ENCODE measurements at places on chromosomes 5 and 9.

GRCh38 chr9:137045294-137046087 is 486 bp downstream of the NPDC1 start:
- H3K27ac ChIP-seq, result no peak overlapping the region
- no peak for DNase-seq
- H3K27me3 ChIP-seq, result peaks cover 47% of the 10 kb centered on the region
- no peaks in the 10 kb centered on the region for H3K36me3 ChIP-seq
- peaks cover 10% of the 10 kb centered on the region for H3K4me1 ChIP-seq

DNA sequence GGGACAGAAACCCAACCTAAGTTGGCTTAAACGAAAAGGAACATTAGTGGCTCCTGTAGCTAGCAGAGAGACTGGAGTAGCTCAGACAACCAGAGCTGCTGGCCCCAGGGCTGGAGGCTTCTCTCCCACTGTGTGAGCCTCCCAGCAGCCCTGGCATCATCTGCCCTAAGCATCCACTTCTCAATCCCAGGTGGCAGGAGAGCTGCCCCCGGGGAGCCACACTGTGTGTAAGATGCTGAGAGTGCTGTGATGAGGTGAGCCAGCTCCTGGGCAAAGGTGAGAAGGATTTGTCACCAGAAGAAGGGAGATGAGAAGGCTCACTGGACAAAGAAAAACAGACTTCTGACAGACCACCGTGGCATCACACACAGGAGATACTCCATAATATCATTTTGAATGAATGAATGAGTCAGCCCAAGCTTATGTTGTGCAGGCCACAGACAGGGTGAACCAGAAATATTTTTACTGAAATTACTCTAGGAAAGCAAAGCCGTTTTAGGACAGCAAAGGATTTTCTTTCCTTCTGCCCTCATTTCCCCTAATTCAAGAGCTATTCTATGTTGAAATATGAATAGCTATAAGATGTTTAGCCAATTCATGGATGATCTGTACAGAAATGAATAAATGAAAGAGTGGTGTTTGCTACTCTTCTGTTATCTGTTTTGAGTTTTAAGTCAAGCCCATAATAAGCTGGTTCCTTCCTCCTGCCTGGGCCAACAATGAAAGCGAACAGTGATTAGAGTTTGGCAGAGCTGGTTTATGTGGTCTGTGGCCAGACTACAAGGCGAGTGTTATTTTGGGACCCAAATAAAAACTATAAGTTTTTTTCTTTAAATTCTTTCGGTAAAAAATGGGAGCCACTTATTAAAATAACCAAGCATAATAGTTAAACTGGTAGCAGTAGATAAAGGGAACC is 57.4 kb upstream of the ECM2 start:
- no peaks in the 10 kb centered on the region for H3K27me3 ChIP-seq
- no peaks in the 10 kb centered on the region for H3K36me3 ChIP-seq
- no peak for DNase-seq
- H3K4me1 ChIP-seq, result no peaks in the 10 kb centered on the region

GRCh38 chr5:74367934-74368333 is 272.6 kb downstream of the ENC1 start:
- H3K4me3 ChIP-seq, result no peak overlapping the region
- H3K27ac ChIP-seq, result no peak overlapping the region
- DNase-seq, result no peak
- H3K27me3 ChIP-seq, result no peaks in the 10 kb centered on the region
- H3K4me1 ChIP-seq, result no peaks in the 10 kb centered on the region

DNA sequence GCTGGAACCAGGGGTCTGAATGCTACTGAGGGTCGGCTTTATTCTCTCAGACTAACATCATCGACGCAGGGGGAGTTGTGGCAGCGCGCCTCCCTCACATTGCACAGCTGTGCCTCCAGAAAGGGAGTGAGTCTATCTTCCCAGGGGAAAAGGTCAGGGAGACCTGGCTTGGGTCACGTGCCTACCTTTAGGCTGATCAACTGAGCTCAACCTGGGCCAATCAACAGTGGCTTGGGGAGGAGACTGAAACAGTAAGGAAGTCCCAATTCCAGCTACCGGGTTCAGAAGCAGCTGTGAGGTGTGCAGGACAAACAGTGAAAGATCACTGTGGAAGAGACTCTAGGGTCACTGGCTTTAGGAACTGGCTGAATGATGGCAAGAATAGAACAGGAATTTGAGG is 14.3 kb downstream of the SNX30 start:
- H3K4me1 ChIP-seq, result peaks cover 7% of the 10 kb centered on the region
- H3K27me3 ChIP-seq, result no peaks in the 10 kb centered on the region
- no peak for DNase-seq
- H3K36me3 ChIP-seq, result no peaks in the 10 kb centered on the region

DNA sequence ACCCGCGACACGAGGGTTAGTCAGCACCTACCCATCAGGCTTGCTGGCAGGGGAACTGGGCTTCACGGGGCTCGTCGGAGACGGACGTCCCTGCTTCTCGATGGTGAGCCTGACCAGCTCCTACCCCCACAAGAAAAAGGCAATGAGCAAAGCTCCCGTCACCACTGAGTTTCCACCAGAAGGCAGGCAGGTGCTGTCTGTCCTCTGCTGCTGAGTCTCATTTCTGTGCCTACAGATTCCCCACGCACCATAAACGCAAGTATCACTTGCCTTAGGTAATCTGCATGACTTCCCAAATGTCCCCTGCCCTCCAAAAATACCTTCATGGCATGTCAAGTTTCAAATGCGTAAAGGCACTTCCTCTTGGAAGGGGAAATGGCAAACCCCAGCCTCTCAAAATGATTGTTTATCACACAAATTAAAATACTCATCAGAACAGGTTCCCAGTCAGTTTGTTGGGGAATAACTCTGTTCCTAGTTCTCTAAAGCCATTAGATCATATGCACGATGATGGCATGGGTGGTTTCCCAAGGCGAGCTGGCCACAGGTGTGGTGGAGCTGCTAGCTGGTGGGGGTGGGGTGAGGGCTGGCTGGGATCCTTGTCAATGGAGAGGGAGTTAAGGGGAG is 85.0 kb downstream of the PRRT1B start:
- H3K27me3 ChIP-seq, result no peaks in the 10 kb centered on the region
- DNase-seq, result no peak
- peaks cover 2% of the 10 kb centered on the region for H3K36me3 ChIP-seq

DNA sequence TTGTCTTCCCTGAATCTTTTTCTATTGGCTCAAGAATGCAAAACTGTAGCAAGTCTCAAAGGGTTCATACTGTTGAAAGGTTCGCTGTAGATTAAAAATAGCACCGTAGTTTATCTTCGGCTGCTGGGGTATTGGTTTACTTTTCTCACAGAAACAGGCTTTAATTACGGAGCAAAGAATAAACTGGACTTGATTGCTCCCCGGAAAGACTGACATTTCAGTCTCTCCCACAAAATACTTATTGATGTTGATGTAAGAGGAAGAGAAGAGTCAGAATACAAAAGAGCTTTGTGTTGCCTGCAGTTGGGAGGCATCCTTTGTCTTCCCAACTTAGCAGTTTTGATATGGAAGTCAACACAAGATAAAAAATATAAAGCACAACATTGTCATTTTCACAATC is 183.9 kb upstream of the DMAC1 start:
- H3K36me3 ChIP-seq, result no peaks in the 10 kb centered on the region
- no peak overlapping the region for H3K4me3 ChIP-seq
- H3K27me3 ChIP-seq, result no peaks in the 10 kb centered on the region
- no peak for DNase-seq
- no peaks in the 10 kb centered on the region for H3K4me1 ChIP-seq
- no peak overlapping the region for H3K27ac ChIP-seq

- peaks cover 8% of the 10 kb centered on the region for H3K4me1 ChIP-seq
- DNase-seq, result no peak
- H3K36me3 ChIP-seq, result no peaks in the 10 kb centered on the region
- no peaks in the 10 kb centered on the region for H3K27me3 ChIP-seq
- no peak overlapping the region for H3K4me3 ChIP-seq
Measured at GRCh38 chr5:94391996-94392395, 226.4 kb downstream of the KIAA0825 start.

- H3K4me3 ChIP-seq, result no peak overlapping the region
- no peaks in the 10 kb centered on the region for H3K27me3 ChIP-seq
- H3K4me1 ChIP-seq, result no peaks in the 10 kb centered on the region
- DNase-seq, result no peak
Measured at GRCh38 chr9:12719431-12719830, 26.2 kb downstream of the TYRP1 start.

GRCh38 chr9:99433555-99433954 is 211.5 kb downstream of the SEC61B start:
- DNase-seq, result no peak
- no peak overlapping the region for H3K4me3 ChIP-seq
- no peaks in the 10 kb centered on the region for H3K27me3 ChIP-seq
- no peaks in the 10 kb centered on the region for H3K36me3 ChIP-seq
- 0 out of 2 replicates have a peak, but pooled peaks cover 2% of the 10 kb centered on the region for H3K4me1 ChIP-seq
- no peak overlapping the region for H3K27ac ChIP-seq

GRCh38 chr9:92964607-92965060 is 17.3 kb downstream of the FGD3 start:
- H3K4me1 ChIP-seq, result peaks cover under 1% of the 10 kb centered on the region
- no peaks in the 10 kb centered on the region for H3K27me3 ChIP-seq
- no peak overlapping the region for H3K27ac ChIP-seq
- H3K4me3 ChIP-seq, result no peak overlapping the region
- no peak for DNase-seq

GRCh38 chr9:5863092-5863746 is 27.5 kb upstream of the MLANA start:
- no peak overlapping the region for H3K4me3 ChIP-seq
- H3K4me1 ChIP-seq, result peaks cover 2% of the 10 kb centered on the region
- no peak for DNase-seq
- no peaks in the 10 kb centered on the region for H3K27me3 ChIP-seq
- H3K36me3 ChIP-seq, result no peaks in the 10 kb centered on the region

GRCh38 chr9:133845440-133845839 is 107.3 kb upstream of the SARDH start:
- no peaks in the 10 kb centered on the region for H3K4me1 ChIP-seq
- H3K36me3 ChIP-seq, result no peaks in the 10 kb centered on the region
- H3K27me3 ChIP-seq, result no peaks in the 10 kb centered on the region
- no peak for DNase-seq

- H3K27me3 ChIP-seq, result no peaks in the 10 kb centered on the region
- no peaks in the 10 kb centered on the region for H3K4me1 ChIP-seq
- DNase-seq, result no peak
Measured at GRCh38 chr9:12740845-12741244, 34.0 kb upstream of the LURAP1L start.

- no peaks in the 10 kb centered on the region for H3K36me3 ChIP-seq
- H3K27me3 ChIP-seq, result no peaks in the 10 kb centered on the region
- DNase-seq, result no peak
- no peak overlapping the region for H3K4me3 ChIP-seq
- H3K4me1 ChIP-seq, result no peaks in the 10 kb centered on the region
Measured at GRCh38 chr5:61752588-61752987, 420.5 kb downstream of the ZSWIM6 start.

GRCh38 chr5:159667286-159667685 is 249.0 kb upstream of the ADRA1B start:
- H3K27me3 ChIP-seq, result no peaks in the 10 kb centered on the region
- DNase-seq, result no peak
- no peaks in the 10 kb centered on the region for H3K36me3 ChIP-seq
- H3K4me3 ChIP-seq, result no peak overlapping the region

DNA sequence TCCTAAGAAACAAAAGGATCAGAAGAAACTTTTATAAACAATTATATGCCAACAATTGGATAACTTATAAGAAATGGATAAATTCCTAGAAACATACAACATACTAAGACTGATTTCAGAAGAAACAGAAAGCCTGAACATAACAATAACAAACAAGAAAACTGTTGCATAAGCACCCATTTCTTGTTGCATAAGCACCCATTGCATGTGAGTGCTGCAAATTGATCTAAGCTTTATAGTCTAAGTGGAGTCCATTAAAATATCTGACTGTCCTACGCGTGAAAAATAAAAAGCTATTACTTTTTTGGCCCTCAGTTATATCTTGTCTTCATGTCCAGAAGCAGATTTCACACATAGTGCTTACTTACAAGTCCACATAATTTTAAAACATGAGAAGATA is 19.3 kb downstream of the TYRP1 start:
- DNase-seq, result no peak
- H3K36me3 ChIP-seq, result no peaks in the 10 kb centered on the region
- H3K4me3 ChIP-seq, result no peak overlapping the region
- no peaks in the 10 kb centered on the region for H3K4me1 ChIP-seq
- H3K27me3 ChIP-seq, result no peaks in the 10 kb centered on the region
